Nucleus accumbens (tissue), 56 donors: ENCODE measurements at places on chromosomes 2 and 18.

DNA sequence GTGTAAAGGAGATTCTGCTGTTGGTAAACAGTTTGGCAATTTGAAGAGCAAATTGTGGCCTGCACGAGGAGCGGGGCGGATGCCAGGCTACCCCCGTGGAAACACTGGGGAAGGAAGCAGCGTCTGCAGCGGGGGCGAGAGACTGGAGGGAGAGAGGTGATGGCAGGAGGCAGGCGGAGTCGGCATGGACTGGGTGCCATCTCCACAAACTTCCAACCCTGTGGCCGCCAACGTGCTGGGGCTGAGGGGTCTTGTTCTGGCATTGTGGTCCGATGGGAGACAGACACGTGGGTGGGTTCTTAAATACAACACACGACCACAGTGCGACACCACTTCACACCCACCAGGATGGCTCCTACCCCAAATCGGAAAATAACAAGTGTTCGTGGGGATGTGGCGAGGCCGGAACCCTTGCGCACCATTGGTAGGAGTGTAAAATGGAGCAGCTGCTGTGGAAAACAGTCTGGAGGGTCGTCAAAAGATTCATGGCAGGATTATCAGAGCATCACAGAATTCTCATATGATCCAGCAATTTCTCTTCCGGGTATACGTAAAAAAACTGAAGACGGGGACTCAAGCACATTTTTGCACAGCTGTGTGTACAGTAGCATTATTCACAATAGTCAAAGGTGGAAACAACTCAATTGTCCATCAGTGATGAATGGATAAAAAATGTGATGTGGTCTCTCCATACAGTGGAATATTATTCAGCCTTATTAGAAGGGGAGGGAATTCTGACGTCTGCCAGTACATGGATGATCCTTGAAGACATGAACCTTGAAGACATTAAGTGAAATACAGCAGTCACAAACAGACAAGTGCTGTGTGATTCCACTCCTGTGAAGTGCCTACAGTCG is 82.4 kb upstream of the HPCAL1 start:
- DNase-seq: no peak

- DNase-seq: no peak
Measured at GRCh38 chr2:134453973-134454372, 200.1 kb downstream of the MGAT5 start.

DNA sequence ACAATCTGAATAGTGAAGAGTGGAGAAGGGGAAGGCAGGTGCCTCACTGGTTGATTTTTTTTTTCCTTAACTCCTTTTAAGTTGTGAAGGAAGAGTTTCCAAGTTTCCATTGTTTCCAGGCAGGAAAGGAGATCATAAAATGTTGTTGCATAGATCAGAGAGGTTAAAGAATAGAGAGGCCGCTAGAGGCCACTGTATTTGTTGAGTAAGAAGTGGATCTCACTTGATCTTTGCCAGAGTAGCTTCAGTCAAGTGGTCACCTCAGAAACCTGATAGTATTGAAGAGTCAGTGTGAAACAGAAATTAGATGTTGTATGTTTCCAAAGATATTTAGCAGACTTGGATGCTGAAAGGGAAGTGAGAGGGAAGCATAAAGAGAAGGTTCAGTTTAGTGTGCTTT is 17.6 kb downstream of the CTNNA2 start:
- no peak for DNase-seq

- DNase-seq: no peak
Measured at GRCh38 chr2:34159901-34160300, 560.8 kb upstream of the FAM98A start.

DNA sequence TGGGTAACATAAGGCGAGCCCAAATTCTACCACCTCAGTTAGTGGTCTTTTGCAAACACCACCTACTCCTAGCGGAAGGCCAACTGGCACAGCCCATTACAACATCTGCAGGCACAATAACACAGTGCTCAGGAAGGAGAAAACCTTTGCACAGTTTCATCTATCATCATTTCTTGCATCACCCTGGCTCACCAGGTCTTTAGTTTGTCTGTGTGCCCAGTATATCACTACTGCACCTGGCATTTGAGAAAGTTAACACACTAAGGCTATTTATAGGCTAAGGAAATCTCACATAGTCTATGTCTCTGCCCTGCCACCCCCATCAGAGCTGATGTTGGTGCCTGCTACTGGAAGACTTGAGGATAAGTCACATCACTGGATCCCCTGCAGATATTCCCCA is 484.0 kb downstream of the SATB2 start:
- DNase-seq: no peak

GRCh38 chr2:150358468-150358807 is 129.0 kb downstream of the RND3 start:
- no peak for DNase-seq

GRCh38 chr18:68103561-68103960 is 587.0 kb upstream of the DSEL start:
- DNase-seq: no peak
